ENCODE measurements at places on chromosomes 3 and 15.

- DNase-seq = no peak
These were observed 83.8 kb downstream of the MAP4 start for GRCh38 chr3:47932421-47932820.

DNA sequence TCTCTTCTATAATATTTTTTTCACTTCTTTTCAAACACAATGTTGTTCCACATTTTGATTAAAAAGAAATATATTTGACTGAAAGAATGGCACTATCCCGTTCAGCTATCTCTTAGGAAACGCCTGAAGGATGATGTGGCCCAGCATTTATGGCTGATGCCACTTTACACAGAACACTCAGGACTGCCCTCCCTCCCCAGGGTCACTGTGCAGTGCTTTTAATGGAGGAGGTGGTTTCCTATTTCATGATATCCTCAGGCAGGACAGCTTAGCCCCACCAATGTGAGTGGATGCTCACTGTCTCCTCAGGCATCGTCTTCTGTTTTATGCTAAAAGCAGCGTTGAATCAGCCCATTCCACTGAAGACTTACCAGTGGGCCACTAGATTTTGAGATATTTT is 135.9 kb downstream of the KCNAB1 start:
- no peak for DNase-seq

GRCh38 chr3:66298591-66298990 is 77.8 kb downstream of the SLC25A26 start:
- no peak for DNase-seq

- DNase-seq = peak; percentile 9
These were observed 67.2 kb downstream of the EFHB start for GRCh38 chr3:19866751-19867347.

GRCh38 chr3:194315965-194316361 is 35.2 kb downstream of the CPN2 start:
- DNase-seq = no peak

DNA sequence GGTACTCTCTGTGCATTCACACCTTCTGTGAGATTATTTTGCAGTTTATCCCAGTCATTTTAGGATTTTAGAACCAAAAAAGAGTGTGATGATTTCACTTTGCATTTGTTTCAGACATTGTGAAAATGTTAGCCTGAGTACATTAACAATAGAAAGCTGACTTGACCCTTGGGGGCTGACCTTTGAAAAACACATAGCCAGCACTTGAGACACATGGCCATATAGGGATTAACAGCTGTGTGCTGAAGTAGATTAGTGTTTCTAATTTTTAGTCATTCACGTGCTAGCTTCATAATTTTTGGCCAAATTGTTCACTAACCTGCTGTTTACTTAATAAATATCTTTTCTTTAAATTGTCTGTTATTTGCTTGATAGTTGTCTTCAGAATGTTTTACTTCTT is 3.5 kb downstream of the FEM1B start:
- no peak for DNase-seq

- DNase-seq = no peak
These were observed 103.0 kb upstream of the TBL1XR1 start for GRCh38 chr3:177300039-177300833.

DNA sequence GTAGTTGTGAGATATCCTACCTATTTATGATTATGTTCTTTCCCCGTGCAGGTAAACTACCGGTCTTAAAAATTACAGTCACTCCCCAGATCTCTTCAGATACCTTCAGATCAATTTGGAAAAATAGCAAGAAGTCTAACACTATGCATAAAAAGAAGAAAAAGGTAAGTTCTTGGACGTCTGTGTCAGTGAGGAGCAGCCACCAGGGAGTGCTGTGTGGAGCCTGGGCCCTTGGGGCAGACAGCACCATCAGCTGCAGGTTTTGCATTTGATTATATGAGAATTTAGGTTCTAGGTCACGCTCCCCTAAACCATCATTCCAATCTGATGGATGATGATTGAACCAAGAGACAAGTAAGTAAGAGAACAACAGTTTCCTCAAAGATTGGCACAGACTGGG is 8.9 kb upstream of the RNF7 start:
- DNase-seq = no peak

DNA sequence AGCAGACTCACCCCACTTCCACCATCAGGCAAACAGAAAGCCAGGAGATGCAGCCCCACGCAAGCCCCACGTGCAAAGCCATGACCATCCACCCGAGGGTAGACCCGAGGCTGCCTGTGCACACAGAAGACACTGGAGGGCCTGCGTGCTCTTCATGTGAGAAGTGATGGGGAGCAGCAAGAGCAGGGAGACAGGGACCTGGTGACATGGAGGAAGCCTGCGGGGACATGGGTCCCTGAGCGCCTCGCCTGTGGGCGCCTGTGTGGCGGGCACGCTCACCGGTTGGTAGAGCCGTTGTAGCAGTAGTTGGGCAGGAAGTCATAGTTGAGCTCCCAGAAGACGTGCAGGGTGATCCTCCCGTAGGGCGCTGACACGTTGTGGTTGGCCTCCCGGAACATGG is 65.0 kb downstream of the NIPA2 start:
- no peak for DNase-seq

DNA sequence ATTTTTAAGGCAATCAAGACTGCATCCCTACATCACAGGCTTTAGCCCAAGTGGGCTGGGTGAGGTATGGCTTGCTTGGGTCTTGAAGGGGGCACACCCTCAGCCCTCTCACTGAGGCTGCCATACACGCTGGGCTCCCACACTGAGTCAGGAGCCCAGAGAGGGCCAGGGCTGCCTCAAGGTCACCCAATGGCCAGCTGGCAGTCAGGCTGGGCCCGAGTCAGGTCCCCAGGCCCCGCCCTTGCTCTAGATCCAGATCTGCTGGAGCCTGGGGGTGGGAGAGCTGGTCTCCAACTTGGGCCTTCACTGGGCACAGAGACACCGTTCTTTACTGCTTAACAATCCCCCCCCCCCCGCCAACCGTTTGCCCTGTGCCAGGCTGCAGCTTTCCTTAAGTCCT is 88.1 kb downstream of the IQSEC1 start:
- no peak for DNase-seq

DNA sequence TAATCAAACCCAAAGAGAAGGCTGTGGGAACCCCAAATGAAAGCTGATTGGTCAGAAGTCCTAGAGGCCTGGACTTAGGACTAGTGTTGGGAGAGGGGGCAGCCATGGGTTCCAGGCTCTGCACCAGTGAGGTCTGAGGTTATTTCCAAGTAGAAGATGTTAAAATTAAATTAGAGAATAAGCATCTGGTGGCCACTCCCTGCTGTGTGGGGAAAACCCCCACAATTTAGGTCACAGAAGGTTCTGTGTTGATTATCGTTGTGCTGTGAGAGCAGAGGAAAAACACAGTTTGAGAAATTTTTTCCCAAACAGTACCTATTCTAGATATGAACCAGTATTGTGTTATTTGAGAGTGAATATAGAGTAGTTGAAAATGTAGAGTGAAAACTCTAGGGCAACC is 53.9 kb upstream of the NSMCE3 start:
- no peak for DNase-seq

DNA sequence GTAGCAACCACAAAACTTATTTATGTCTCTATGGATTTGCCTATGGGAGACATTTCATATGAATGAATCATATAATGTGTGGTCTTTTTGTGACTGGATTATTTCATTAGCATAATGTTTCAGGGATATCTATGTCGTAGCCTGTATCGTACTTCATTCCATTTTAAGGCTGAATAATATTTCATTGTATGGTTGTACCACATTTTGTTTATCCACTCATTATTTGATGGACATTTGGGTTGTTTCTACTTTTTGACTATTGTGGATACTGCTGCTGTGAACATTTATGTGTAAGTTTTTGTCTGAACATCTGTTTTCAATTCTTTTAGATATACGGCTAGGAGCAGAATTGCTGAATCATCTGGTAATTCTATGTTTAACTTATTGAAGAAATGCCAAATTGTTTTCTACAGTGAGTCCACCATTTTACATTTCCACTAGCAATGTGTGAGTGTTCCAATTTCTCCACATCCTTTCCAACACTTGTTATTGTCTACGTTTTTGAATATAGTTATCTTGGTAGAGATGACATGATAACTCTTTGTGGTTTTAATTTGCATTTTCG is 134.4 kb upstream of the DAZL start:
- DNase-seq = no peak

DNA sequence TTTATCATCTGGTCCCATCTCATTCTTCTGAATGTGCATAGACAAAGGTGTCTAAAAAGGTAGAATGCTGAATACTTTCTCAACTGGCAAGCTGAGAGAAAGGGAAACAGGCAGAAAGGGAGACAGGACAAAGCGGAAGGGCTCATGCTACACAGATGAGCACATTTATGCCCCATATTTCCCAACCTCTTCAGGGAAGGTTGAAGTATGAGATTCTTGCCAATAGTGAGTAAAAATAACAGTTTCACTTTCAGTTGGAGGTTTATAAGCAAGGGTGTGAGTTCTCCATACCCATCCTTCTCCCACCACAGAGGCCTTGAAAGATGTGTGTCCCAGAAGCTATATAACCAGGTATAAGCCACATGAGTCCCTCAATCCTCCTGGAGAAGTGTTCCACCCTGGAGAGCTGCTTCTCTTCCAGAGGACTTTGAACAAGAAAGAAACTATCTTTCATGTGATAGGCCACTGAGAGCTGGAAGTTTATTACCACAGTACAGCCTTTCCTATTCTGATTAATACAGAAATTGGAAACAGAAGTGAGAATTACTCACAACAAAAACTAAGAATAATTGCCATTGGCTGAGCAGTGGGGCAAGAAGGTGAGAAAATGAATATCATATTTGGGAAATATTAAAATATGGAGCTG is 709.4 kb upstream of the NR2F2 start:
- no peak for DNase-seq

- DNase-seq = no peak
These were observed 47.7 kb downstream of the RPLP1 start for GRCh38 chr15:69500339-69500738.

- DNase-seq = no peak
These were observed 829.4 kb upstream of the DPPA4 start for GRCh38 chr3:110166791-110167190.

GRCh38 chr3:191094057-191094845 is 104.8 kb upstream of the OSTN start:
- no peak for DNase-seq

DNA sequence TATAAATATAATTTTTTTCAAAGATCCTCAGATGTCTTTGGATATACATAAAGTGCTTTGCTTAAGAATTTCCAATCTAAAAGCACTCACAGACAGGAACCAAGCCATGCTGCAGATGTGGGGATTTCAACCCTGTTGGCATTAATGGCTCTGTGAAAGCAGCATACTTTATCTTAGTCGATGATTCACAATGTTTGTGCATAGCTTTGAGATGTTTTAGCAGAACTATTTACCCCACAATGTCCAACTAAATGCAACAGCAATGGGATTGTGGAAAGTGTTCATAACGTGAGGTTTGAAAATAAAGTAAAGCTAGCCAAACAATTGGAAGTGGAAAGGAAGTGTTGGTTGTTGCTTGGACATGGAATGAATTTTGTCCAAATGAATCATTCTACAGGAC is 371.4 kb downstream of the SOX2 start:
- DNase-seq = no peak

GRCh38 chr15:98419173-98419780 is 229.1 kb upstream of the IGF1R start:
- no peak for DNase-seq

DNA sequence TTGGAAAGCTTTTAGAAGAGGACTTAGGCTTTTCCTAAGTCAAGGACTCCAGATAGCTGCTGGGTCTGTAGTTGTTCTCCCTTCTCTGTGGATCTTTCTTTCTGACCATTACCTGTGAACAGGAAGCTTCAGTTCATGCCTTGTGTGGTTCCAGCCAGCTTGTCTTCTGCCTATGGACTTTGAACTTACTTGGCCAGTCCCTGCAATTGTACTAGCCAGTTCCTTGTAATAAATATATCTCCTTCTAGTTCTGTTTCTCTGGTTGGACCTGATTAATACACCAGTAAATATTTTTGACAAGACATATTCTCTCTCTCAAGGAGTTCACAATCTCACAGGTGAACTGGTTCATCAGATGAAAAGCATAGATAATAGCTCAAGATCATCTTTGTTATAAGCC is 341.3 kb upstream of the DPPA4 start:
- no peak for DNase-seq

GRCh38 chr15:33204926-33205325 is 10.4 kb upstream of the FMN1 start:
- DNase-seq = no peak

DNA sequence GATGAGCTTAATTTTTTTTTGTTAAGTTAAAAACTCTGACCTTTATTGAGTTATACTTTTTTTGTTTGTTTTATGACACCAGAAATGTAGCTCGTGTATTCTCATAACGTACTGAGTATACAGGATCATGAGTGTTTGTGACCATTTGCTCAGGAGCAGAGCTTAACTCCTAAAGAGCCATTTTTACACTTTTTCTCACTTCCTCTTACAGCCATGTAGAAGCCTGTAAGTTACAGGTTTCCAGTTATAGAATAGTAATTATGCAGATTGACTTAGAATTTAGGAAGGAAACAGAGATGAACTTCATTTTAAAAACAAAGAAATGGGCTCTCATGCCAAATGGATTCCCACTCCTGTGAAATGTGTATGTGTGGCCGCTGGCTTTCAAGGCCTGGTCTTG is 151.7 kb downstream of the MCTP2 start:
- DNase-seq = no peak

DNA sequence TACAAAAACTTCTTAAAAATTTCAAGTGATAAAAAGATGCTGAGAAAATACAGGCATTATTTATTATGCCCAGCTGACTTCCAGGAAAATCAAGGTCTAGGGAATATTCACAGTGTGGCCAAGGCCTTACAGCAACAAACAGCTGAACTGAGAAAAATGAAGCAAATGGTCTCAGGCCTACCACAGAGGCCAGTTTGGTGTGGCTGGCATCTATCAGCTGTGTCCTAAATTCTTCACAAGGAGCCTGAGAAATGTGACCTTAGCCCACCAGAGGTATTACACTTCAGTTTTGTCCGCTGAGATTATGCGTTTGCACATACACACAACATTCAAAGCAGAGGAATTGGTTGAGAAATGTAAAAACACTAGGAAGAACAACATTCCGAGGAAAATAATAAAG is 77.4 kb downstream of the ANP32A start:
- no peak for DNase-seq

GRCh38 chr15:78450285-78450858 is 12.4 kb downstream of the IREB2 start:
- no peak for DNase-seq

DNA sequence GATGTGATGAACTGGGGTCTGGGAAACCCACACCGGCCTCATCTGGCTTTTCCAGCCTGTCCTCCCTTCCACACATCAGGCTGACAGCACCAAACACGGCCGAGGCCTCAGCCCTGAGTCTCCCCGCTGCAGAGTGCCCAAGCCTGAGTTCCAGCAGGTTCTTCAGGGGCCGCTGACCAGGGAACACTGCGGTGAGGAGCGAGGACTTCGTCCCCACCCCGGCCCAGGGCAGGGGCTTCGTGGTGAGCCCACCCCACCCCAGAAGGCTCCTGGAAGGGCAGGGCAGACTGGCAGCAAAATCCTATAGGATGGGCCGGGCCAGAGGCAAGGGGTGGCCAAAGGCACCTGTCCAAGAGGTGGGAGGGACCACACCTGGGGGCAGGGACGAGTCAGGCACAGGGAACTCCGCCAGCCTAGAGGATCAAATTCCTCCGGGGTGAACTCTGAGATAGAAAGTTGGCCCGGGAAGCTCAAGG is at the start of gene SLC51A:
SLC51A (plus strand) TSS at position 446 of the 476 bp plus-strand sequence. CDS start 179 bp downstream, outside the sequence.
- DNase-seq = no peak
